ENCODE measurements at places on chromosomes 3 and 15.

DNA sequence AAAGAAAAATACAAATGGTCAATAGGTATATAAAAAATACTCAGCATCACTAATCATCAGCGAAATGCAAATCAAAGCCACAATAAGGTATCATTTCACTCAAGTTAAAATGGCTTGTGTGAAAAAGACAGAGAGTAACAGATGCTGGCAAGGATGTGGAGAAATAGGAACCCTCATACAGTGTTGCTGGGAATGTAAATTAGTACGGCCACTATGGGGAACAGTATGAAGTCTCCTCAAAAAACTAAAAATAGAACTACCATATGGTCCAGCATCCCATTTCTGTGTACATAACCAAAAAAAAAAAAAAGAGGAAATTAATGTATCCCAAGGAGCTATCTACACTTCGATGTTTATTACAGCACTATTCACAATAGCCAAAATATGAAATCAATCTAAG is 98.1 kb upstream of the TGFBR2 start:
- DNase-seq: peak; percentile 70

DNA sequence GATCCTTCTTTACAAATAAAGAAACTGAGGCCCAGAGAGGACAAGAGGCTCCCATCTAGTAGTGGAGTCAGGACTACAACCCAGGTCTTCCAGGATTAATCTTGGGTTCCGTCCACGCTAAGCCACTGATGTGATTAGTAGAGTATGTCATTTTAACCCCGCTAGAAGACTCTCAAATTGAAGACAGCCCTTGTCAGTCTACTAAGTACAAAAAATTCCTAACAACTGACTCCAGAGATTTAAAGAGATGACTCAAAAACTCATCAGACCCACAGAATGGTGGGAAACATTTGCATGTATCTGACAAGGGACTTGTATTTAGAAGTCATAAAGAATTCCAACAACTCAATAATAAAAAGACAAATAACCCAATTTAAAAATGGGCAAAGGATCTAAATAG is 145.3 kb downstream of the CNTN3 start:
- DNase-seq: no peak

- no peak for DNase-seq
Measured at GRCh38 chr3:144645300-144645699, 673.7 kb downstream of the DIPK2A start.

GRCh38 chr15:27086805-27087204 is 115.8 kb downstream of the GABRG3 start:
- DNase-seq: no peak

- DNase-seq: peak; percentile 82
Measured at GRCh38 chr3:142566096-142566495, 12.4 kb downstream of the ATR start.

- DNase-seq: no peak
Measured at GRCh38 chr3:72698154-72698917, 149.9 kb downstream of the SHQ1 start.

- no peak for DNase-seq
Measured at GRCh38 chr15:95016511-95017229, 785.3 kb downstream of the MCTP2 start.

GRCh38 chr3:129398803-129399144 is 29.7 kb downstream of the EFCAB12 start:
- DNase-seq: peak; percentile 17

GRCh38 chr3:54087581-54088410 is 34.6 kb upstream of the CACNA2D3 start:
- peak; percentile 64 for DNase-seq

DNA sequence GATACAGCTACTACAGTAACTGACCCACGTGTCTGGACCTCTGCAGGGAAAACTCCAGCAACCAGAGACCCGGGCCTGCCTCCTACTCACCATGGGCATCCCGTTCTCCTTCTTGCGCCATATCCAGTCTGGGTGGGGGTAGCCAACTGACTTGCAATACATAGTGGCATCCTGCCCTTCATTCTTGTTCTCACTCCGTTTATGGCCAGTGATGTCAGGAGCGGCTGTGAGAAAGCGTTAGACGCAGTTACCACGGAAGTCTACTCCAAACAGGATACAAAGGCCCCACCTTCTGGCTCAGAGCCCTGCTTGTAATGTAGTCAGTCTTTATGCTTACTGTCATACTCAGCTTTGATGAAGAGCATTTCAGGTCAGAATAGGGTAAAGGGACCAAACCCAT is 59.6 kb downstream of the NPTN start:
- no peak for DNase-seq

DNA sequence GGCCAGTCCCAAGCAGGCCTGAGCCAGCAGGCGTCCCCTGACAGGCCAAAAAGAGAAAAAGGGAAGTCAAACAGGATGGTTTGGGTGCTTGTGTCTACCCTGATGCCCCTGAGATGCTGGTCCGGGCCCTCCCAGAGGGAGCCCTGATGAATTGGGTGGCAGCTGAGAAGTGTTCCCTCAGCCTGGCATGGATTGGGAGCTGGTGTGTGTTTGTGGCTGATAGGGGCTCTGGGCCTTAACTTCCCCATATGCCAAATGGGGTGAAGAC is 1.4 kb downstream of the FBLN2 start:
- no peak for DNase-seq

DNA sequence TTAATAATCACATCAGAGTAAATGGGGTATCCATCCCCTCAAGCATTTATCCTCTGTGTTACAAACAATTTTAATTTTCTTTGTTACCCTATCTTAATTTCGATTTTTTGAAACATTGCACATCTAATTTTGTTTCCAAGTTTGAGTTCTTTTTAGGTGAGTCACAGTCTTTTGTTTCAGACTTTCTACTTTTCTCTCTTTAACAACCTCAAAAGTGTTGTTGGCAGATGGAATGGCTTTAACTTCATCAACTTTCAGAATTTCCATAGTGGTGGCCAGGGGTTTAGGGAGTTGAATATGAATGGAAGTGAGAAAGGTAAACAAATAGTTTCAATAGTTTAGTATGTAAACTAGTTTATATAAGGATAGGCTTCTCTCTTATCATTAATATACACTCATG is 223.0 kb upstream of the MLF1 start:
- no peak for DNase-seq

DNA sequence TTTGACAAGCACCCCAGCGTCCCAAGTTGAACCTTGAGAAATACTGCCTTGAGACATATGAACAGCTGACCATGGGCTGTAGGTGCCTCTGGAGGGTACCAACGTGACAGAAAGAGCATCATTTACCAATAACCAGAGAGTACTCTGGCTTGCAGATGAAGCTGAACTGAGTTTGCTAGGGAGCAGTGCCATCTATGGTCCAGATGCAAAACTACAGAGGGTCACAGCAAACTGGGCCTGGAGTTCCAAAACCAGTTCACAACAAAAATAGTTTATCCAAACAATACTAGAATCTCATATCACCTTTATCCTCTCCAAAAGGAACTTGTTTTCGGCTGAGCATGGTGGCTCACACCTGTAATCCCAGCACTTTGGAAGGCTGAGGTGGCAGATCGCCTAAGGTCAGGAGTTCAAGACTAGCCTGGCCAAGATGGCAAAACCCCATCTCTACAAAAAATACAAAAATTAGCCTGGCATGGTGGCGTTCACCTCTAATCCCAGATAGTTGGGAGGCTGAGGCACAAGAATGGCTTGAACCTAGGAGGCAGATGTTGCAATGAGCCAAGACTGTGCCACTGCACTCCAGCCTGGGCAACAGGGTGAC is 69.3 kb downstream of the CHAC1 start:
- peak; percentile 17 for DNase-seq

- peak; percentile 45 for DNase-seq
Measured at GRCh38 chr3:170372190-170372879, 14.8 kb downstream of the SKIL start.

DNA sequence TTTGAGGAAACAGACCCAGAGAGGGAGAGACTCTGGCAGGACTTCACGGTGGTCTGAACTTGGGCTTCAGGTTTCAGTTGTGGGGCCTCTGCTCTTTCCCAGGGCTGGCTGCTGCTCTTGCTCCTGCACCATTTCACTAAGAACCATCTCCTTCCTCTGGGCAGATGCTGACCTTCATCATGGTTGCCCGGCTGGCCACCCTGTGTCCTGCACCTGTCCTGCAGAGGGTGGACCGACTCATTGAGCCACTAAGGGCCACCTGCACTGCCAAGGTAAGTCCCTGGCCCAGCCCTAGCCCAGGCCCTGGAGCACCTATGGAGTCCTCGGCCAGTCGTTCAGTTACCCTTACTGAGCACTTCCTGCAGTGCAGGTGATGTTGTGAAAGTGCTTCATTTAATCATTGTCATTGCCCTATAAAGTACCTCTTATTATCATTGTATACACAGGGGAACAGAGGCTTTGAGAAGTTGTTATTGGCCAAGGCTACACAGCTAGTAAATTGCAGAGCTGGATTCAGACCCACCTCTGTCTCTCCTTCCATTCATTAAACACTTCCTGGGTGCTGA is 10.0 kb downstream of the RPL32 start:
- DNase-seq: no peak

- no peak for DNase-seq
Measured at GRCh38 chr3:129820587-129820986, 72.9 kb downstream of the TMCC1 start.

DNA sequence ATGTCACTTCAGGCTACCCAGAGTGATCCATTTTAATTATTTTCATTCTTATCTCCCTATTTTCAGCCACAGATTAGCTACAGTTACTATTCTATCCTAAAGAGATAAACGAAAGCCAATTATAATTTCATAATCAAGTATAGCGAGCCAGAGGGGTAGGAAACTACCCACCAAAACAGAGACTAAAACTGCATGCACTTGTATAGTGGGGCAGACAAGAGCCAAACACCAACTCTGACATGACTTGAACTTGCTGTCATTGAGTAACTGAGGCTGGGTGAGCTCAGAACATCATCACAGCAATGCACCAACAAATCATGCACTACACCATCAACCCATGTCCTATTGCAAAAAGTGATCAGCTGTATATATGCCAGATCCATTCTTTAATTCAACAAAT is 64.8 kb downstream of the FBN1 start:
- no peak for DNase-seq

DNA sequence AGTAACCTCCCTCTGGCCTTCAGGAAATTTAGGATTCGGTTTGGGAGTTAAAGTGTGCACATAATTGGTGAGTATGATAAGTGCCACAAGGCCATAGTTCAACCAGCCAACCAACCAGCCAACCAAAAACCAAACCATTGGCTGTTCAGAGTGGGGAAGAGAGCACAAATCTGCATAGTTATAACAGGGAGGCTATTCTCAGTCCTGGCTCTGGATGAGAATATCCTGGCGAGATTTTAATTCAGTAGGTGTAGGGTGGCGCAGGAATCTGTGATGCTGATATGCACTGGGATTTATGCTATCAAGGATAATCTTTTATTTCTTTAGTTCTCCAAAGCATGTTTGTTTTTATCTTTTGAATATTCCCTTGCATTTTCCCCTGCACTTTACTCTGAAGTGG is 49.1 kb downstream of the AKAP13 start:
- no peak for DNase-seq

DNA sequence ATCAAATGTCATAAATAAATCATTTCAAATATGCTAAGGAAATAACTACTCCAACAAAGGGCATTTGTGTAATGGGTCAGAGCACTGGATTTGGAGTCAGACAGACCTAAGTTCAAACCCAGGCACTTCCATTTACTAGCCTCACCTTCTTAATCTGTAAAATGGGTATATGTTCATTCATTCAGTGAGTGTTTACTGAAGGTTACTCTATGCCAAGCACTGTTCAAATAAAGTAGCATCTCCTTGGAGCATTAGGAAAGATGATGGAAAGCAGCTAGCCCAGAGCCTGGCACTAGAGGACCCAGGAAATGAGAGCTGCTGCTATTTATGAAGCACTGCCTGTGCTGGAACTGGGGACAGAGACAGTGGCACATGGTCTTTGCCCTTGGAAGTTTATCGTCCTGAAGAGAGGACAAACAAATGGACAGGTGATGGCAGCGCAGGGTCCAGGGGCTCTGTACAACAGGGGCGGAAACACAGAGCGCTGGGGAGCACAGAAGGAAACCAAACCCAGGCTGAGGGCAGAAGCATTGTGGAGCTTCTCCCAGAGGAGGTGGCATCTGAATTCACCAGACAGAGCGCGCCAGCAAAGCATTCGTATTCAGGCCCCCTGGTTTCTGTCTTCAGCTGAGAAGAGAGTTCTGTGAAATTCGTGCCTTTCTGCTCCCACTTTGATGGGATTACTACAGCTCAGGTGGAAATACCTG is 19.0 kb downstream of the TM4SF4 start:
- DNase-seq: no peak

GRCh38 chr3:116093374-116093773 is 351.9 kb downstream of the LSAMP start:
- no peak for DNase-seq

DNA sequence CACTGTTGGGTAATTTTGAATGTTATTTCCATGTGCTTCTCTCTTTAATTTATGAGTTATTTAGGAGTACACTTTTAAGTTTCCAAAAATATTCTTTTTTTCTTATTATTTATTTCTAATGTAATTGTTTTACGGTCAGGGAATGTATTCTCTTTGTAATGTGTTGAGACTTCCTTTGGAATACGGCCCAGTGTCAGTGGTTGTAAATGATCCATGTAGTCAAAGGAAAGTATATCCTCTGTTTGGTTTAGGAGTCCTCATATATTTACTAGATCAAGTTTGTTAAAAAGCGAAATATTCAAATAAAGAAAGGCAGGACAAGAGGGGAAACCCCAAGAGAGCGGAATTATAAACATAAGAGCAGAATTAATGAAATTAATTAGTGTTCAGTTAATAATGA is 49.0 kb upstream of the ADGRG7 start:
- no peak for DNase-seq

DNA sequence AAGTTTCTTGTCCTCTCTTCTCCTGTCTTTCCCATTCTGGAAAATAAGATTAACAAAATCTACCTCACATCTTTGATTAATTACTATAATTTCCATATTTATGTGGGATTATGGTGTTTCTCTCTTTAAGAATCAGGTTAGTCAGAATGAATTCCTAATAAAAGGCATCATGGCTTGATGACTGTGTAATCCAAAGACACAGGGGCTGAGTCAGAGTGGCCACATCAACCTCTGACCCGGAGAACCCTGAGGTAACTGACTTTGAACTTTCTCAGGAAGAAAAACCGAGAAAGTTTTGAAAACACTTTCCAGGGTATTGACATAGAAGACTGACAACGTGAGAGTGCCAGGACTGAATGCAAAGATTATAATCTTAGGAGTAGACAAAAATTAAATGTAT is 170.3 kb upstream of the MCTP2 start:
- DNase-seq: no peak

- no peak for DNase-seq
Measured at GRCh38 chr3:133531981-133532380, 41.5 kb upstream of the CDV3 start.

- DNase-seq: no peak
Measured at GRCh38 chr15:96183514-96183850, 147.0 kb upstream of the NR2F2 start.
